ENCODE measurements at places on chromosomes 16 and 17.
A peak's percentile ranks its signal among the peaks of the same experiment; 100 is the strongest.

DNA sequence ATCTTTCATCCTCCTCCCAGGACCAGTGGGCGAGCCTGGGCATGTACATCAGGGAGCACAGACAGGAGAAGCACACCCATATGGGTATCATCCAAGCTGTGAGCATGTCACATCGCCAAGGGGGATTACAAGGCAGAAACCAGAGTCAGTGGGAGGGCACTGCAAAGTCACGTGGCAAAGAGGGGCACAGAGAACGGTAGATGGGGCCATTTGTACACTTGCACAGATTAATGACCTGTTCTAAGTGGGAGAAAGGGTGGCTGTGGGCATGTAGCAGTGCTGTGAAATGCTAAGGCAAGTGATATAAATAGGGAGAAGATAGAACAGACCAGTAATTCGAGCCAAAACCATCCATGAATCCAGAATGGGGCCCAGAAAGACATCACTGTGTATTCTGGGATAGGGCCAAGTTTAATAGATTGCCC is 265.0 kb downstream of the CPPED1 start:
- H3K36me3 ChIP-seq, result no peaks in the 10 kb centered on the region
- no peak overlapping the region for H3K4me3 ChIP-seq
- peaks cover 8% of the 10 kb centered on the region for H3K4me1 ChIP-seq
- H3K27me3 ChIP-seq, result no peaks in the 10 kb centered on the region
- H3K27ac ChIP-seq, result no peak overlapping the region
- no peak for DNase-seq

DNA sequence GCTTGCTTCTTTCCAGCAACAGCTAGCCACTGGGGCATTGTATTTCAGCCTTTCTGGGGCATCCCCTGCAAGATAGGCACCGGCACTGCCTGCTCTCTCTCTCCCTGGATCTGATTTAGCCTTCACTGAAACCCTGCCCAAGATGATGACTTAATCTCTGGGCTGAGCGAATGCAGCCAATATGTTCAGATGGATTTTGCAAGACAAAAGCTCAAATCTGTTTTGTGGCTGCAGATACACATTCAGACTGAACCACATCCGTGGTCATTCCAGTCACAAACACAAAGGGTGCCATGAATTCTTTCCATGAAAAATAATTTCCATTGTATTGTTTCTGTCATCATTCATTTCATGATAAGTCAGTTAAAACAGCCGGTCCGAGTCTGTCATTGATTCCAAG is 24.2 kb downstream of the SOST start:
- H3K4me3 ChIP-seq, result no peak overlapping the region
- DNase-seq, result no peak

- no peaks in the 10 kb centered on the region for H3K4me1 ChIP-seq
- no peak overlapping the region for H3K27ac ChIP-seq
- no peaks in the 10 kb centered on the region for H3K36me3 ChIP-seq
- no peak overlapping the region for H3K4me3 ChIP-seq
- DNase-seq, result no peak
Observed at GRCh38 chr16:24890746-24891145, 45.0 kb downstream of the SLC5A11 start.

- DNase-seq, result peak; percentile 50
- peaks cover 28% of the 10 kb centered on the region for H3K27me3 ChIP-seq
- peaks cover 24% of the 10 kb centered on the region for H3K4me1 ChIP-seq
- H3K36me3 ChIP-seq, result no peaks in the 10 kb centered on the region
Observed at GRCh38 chr17:6555331-6556120, 829 bp downstream of the PITPNM3 start.

DNA sequence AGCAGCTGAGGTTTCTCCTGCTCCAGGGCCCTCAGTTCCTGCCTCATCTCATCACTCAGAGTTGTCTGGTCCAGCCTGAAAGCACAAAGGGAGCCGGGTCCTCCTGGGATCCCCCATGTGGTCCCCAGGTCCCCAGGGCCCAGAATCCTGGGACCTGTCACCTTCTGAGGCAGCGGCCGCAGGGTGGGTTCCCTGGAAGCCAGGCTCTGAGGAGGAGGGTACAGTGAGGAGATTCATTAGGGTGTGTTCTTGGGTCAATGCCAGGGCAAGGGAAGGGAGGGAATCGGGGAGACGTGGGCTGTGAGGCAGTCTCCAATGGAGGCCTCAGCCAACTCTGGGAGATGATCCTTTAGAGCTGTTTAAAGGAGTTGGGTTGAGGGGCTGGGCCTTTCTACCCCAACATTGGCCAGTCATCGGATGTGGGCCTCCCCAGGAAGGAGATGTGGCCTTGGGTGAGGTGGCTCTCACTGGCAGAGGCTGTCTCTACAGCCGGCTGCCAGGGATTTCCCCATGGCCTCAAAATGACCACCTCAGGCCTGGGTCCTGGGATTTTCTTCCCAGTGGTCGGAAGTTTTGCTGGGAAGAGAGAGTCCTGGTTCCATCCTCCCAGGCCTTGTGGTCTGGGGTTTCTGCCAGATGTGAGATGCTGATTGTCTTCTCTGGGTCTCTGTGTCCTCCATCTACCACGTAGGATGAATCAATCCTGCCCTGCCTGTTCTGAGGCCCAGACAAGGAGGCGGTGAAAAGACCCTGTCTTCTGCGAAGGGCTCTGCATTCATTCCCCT is 47.3 kb downstream of the NLRP1 start:
- no peak overlapping the region for H3K27ac ChIP-seq
- DNase-seq, result peak; percentile 4
- H3K4me1 ChIP-seq, result no peaks in the 10 kb centered on the region
- H3K4me3 ChIP-seq, result no peak overlapping the region

- no peak overlapping the region for H3K27ac ChIP-seq
- no peak overlapping the region for H3K4me3 ChIP-seq
- no peaks in the 10 kb centered on the region for H3K36me3 ChIP-seq
- no peaks in the 10 kb centered on the region for H3K4me1 ChIP-seq
- no peak for DNase-seq
- H3K27me3 ChIP-seq, result no peaks in the 10 kb centered on the region
Observed at GRCh38 chr17:31329221-31329620, 7.8 kb upstream of the EVI2A start.

- H3K27me3 ChIP-seq, result no peaks in the 10 kb centered on the region
- no peak for DNase-seq
- no peaks in the 10 kb centered on the region for H3K36me3 ChIP-seq
- H3K4me3 ChIP-seq, result no peak overlapping the region
Observed at GRCh38 chr16:22705799-22706198, 108.2 kb upstream of the HS3ST2 start.

DNA sequence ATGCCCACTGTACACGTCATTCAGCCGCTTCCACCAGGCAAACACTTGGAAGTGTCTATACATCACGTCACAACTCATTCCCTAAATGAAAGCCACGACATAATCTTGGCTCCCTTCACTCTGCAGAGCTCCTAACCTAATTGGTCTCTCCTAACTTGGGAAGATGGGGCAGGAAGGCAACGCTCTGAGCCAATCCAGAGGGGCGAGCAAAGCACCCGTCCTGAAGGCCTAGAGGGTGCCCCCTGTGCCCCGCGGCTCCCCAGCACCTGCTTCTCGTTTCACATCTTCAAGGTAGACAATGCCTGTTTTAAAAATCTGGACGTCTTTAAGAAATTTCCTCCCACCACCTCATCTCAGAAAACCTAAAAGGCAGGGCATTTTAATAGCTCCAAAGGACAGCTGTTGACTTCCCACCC is 1.0 kb downstream of the CSNK2A2 start:
- no peaks in the 10 kb centered on the region for H3K36me3 ChIP-seq
- H3K4me1 ChIP-seq, result peaks cover 8% of the 10 kb centered on the region
- DNase-seq, result peak; percentile 7
- H3K4me3 ChIP-seq, result peak overlapping the region; percentile 85
- H3K27ac ChIP-seq, result no peak overlapping the region
- H3K27me3 ChIP-seq, result no peaks in the 10 kb centered on the region

DNA sequence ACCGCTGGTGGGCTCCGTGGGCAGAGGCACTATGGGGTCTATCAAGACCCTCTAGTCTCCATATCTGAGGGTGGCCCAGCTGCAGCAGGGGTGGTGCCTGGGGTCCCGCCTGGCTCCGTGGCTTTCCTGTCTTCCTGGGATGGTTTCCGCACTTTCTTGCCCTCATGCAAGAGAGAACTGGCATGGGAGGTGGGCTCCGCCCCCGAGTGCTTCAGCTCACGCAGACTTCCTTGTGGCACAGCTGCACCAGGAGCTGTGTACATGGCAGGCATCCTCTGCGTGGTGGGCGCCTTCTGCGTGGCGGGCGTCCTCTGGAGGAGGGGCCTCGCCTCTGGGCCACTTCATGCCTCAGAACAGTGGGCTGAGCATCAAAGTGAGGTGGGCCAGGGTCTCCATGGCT is 73.1 kb downstream of the LMF1 start:
- H3K4me3 ChIP-seq, result no peak overlapping the region
- H3K27ac ChIP-seq, result no peak overlapping the region
- no peak for DNase-seq

DNA sequence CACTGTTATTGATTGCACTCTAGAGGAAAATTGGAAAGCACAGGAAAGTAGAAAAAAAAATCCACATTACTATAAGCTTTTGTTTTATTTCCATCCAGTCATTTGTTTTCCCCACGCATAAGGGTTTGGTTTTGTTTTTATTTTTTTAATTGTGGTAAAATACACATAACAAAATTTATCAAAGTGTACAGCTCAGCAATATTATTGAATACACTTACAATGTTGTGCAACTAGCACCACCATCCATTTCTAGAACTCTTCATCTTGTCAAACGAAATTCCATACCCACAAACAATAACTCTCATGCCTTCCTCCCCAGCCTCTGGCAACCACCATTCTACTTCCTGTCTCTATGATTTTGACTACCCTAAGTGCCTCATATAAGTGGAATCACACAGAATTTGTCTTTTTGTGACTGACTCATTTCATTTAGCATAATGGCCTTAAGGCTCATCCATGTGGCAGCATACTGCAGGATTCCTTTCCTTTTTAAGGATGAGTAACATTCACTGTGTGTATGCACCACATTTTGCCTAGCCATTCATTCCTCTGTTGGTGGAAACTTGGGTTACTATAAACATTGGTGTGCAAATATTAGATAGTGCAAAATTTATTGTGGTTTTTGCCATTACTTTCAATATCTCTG is 11.1 kb downstream of the SPPL2C start:
- no peak for DNase-seq
- no peaks in the 10 kb centered on the region for H3K4me1 ChIP-seq
- H3K27ac ChIP-seq, result no peak overlapping the region
- H3K4me3 ChIP-seq, result no peak overlapping the region
- no peaks in the 10 kb centered on the region for H3K36me3 ChIP-seq

DNA sequence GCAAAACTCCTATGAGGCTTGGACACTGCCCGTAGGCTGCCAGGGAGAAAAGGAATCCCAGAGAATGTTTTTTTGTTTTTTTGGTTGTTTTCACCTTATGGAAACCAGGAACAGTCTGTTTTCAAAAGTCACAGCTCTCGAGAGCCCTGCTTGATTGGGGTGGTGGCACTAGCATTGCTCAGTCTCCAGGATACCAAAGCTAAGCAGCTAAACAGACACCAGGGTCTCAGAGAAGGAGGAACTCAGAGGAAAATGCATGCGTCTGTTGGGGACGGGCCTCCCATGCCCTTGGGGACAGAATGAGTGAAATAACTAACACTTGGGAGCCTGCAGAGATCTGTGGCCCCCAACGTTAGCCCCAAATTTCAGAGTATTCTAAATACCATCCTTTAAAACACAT is 178.8 kb downstream of the SOX9 start:
- H3K4me3 ChIP-seq, result no peak overlapping the region
- H3K27ac ChIP-seq, result no peak overlapping the region
- no peak for DNase-seq
- peaks cover 4% of the 10 kb centered on the region for H3K4me1 ChIP-seq
- H3K36me3 ChIP-seq, result no peaks in the 10 kb centered on the region

DNA sequence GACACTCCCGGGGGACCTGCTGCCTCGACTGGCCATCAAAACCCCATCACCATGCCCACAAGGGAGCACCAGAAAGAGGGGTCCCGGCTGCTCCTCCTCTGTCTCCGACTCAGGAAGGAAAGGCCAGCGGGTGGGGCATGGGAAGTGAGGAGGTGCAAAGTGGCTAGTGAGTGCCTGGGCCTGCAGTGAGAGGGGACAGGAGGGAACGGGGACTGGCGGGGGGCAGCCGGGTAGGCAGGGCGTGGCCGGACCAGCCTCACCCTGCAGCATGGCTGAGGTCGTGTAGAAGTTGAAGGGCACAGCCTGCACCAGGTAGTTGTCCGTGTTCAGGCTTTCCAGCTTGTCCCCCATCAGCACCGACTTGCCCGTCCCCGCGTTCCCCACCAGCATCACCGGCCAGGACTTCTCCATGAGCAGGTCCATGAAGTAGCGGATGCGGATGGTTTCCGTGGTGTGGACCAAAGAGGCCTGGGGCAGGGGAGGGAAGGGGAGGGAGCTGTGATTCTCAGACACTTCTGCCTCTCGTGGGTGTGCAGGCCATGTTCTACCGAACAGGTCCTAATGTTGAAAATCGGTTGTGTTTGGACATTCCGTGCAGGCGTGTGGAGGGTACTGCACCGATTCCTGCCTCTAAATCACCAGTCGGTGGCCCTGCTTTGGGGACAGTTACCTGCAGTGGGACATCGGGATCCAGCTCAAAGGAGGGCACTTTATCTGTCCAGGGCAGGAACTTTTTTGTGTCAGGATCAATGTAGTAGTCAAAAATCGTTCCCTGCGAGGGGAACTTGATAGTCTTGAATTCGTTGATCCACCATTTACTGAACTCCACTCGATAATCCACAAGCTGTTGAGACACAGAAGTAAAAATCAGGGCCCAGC is 91.7 kb downstream of the DNAH17 start:
- peaks cover 2% of the 10 kb centered on the region for H3K4me1 ChIP-seq
- H3K4me3 ChIP-seq, result no peak overlapping the region
- H3K27ac ChIP-seq, result no peak overlapping the region
- no peaks in the 10 kb centered on the region for H3K27me3 ChIP-seq
- no peaks in the 10 kb centered on the region for H3K36me3 ChIP-seq

DNA sequence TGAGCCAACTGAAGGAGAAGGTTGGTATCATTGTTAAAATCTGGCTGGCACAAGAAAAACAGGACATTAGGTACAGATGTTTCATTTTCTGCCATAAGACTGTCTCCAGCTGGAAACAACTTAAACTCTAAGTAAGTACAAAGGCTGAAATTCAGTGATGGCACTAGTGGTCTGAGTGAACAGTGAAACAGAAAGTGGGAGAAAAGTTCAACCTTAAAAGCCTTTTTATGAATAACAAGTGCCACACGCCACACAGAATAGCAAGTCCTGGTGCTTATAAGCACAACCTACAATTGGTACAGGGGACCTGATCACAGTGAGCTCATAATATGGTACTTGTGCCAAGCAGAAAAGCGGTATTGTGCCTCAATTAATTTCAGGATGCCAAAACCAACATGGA is 56.7 kb downstream of the CEP112 start:
- DNase-seq, result no peak
- no peaks in the 10 kb centered on the region for H3K36me3 ChIP-seq
- H3K4me1 ChIP-seq, result no peaks in the 10 kb centered on the region
- no peak overlapping the region for H3K27ac ChIP-seq
